ENCODE measurements at places on chromosomes 6 and 20.

GRCh38 chr6:142697922-142698321 is 247.1 kb downstream of the HIVEP2 start:
- DNase-seq: no peak

GRCh38 chr6:42230345-42231321 is 13.0 kb upstream of the MRPS10 start:
- DNase-seq: no peak

DNA sequence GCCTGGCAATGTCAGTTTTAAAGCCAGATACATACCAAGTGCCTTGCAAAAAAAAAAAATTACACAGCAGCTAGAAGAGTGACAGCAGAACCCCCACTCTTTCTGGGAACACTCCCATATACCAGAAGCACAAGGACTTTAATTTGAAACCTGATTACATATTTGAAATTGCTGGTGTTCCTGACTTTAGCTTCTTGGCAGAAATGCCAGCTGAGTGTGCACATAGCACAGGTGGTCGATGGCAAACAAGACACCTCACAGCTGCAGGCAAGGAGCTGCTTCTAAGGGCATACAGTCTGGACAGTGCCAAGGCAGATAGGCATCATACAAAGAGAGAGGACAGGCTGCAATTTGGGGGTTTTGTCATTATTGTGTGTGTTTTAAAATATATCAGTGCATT is 150.7 kb upstream of the SGK1 start:
- DNase-seq: no peak

DNA sequence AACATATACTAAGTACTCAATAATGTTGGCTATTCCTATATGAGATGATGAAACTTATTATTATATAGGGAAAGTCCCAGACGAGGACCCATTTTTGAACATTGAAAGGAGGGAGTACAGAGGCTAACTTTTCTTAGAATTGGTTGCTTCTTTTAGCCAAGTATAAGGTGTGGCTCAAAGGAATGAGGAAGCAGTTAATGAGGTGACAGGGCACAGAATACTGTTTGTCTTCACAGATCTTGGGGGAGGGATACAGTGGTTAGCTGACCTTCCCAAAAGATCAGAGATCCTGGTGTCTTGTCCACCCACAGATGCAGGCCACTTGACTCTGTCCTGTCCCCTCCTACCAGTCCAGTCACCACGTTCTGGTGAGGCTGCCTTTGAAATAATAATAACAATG is 67.8 kb upstream of the EPB41L1 start:
- DNase-seq: no peak

DNA sequence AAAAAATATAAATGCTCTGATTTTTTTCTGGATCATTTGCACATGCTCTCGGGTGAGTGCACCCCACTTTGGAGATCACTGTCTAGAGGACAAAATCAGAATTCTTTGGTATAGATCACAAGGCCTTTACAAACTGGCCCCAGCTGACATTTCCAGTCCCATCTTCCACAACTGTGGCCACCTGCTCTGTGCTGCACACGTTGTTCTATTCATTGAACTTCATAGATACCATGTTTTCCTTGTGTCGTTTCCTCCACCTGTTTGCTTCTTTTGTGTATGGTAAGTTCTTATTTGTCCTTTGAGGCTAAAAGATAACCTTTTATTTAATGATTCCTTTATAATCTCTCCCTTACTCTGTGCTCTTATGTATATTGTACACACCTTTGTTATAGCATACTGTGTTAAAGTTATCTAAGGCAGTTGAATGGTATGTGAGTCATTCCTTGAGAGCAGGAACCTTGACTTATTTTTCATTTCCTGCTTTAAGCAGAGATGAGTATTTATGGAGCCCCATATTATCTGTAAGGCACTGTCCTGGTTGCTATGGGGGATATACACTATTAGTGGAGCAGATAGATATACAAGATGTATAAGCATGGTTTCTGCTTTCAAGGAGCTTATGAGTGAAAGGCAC is 12.0 kb upstream of the SLC17A5 start:
- no peak for DNase-seq

DNA sequence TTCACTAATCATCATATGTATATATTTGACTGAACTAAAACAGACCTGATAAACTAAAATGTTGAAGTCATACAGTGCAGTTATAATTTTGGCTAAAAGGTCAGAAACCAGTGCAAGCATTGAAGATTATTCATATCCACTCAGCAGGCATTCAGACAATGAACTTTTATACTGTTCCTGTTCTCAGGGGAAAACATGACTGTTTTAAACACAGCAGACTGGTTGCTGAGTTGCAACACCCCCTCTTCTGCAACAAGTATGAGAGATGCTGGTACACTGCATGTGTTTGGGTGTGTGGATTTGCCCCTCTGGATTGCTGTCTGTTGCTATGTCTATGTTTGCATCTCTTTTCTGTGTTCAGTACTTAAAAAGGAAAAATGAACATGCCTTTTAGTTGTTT is 206.8 kb downstream of the EYA4 start:
- DNase-seq: peak; percentile 29

DNA sequence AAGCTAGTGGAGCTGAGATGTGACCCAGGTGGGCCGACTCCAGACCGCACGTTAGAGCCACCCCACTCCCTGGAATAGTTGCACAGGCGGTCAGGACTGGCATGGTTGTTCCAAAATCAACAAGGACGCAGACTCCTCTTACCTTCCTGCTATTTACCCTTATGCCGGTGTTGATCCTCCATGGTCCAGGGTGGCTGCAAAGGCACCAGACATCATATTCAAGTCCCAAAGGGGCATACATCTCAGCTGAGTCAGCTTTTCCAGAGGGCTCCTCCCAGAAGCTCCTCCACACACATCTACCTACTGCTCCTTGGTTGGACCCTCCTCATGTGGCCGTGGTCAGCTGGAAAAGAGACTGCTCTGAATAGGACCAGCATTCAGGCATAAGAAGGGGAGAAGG is 112.2 kb downstream of the SYCP2 start:
- no peak for DNase-seq
